ENCODE measurements at places on chromosomes 7 and 10. TPM values are rescaled to one million over a fixed set of nuclear protein-coding genes. Genes with fewer than 3 reads are reported as not detected.

The OR2A42 gene
- not detected for total RNA-seq

The PRKCQ gene
- total RNA-seq = 2.2 TPM

The TAS2R60 gene
- 0.25 TPM for total RNA-seq

The MYOZ1 gene
- not detected for total RNA-seq

The HOGA1 gene
- total RNA-seq = 0.25 TPM

The VWDE gene
- total RNA-seq = 0.25 TPM

The LRRC17 gene
- total RNA-seq = 11.8 TPM

The TUBAL3 gene
- not detected for total RNA-seq

The SPDYE16 gene
- 0.25 TPM for total RNA-seq

The SLC29A4 gene
- total RNA-seq = 12.3 TPM

The DENND10 gene
- 46.0 TPM for total RNA-seq

The FGFR2 gene
- 46.7 TPM for total RNA-seq

The MYOF gene
- 4.7 TPM for total RNA-seq

The SLC13A4 gene
- 7.4 TPM for total RNA-seq

The CTBP2 gene
- total RNA-seq = 36.4 TPM

The LRRD1 gene
- total RNA-seq = 0.74 TPM

The CACNB2 gene
- 6.9 TPM for total RNA-seq

The NAT16 gene
- total RNA-seq = 2.2 TPM

The EFCAB10 gene
- total RNA-seq = 2.7 TPM

The PTF1A gene
- not detected for total RNA-seq

The NXPH1 gene
- 34.9 TPM for total RNA-seq

The ERLIN1 gene
- 12.0 TPM for total RNA-seq

The ETV1 gene
- 34.4 TPM for total RNA-seq

The CCDC3 gene
- total RNA-seq = 17.2 TPM

The CALHM2 gene
- 2.5 TPM for total RNA-seq

The MEIG1 gene
- total RNA-seq = not detected

The SH2D4B gene
- total RNA-seq = 1.2 TPM

The HTR7 gene
- total RNA-seq = 12.5 TPM

The MYH16 gene
- total RNA-seq = not detected

The ELMO1 gene
- total RNA-seq = 59.3 TPM

The NHLRC2 gene
- 20.4 TPM for total RNA-seq

The ADRA2A gene
- 24.6 TPM for total RNA-seq

The NEUROD6 gene
- 325 TPM for total RNA-seq

The FAM25A gene
- total RNA-seq = not detected

The FZD1 gene
- 7.6 TPM for total RNA-seq

The ZNF248 gene
- 54.6 TPM for total RNA-seq

The H2BK1 gene
- total RNA-seq = not detected

The UCN3 gene
- total RNA-seq = not detected
